ENCODE measurements at places on chromosomes 13 and 19. TPM values are rescaled to one million over a fixed set of nuclear protein-coding genes. Genes with fewer than 3 reads are reported as not detected.

Gene DCLK1
- not detected for total RNA-seq

Gene ERICH4
- not detected for total RNA-seq

Gene TMC4
- total RNA-seq, result 4.9 TPM

Gene DCAF15
- 69.3 TPM for total RNA-seq

Gene CLEC4G
- total RNA-seq, result not detected

Gene ZNF497
- 0.64 TPM for total RNA-seq

All from T-helper 1 cell treated with Interleukin-12 subunit alpha and Interleukin-12 subunit beta and Interleukin-4 antibody, amounts not matched to agents 30 ng/mL and 1 ng/mL, for 36 hours (primary cell).